ENCODE measurements at places on chromosomes 7 and 10.

DNA sequence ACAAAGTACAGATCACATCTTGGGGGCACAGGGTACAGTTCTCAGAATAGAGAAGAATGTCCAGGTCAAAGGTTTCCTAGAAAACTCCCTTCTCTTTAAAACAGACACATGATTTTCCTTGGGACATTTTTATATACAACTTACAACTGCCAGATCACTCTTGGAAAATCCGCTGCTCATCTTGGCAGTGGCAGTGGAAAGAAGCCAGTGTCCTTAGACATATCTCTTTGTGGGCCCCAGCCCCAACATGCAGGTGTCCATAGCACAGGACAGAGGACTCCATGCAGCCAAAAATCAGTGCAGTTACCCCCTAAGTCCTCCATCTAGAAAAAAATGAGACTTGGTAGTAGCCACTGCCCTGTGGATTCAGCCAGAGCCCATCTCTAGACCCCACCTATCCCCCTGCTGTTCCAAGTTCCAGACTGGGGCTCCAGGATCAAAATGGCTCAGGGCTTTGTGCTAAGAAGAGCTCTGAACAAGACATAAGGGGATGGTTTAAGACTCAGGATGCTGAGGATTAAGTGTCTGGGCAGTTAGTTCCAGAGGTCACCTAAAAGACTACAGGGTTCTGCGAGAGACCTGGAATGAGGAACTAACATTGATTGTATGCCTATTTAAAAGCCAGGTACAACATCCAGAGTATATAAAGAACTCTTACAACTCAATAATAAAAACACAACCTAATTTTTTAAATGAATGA lies 34.4 kb downstream of the HIPK2 start:
- DNase-seq = no peak

GRCh38 chr10:59626523-59626869 lies 83.2 kb downstream of the SLC16A9 start:
- DNase-seq = no peak

GRCh38 chr10:31242902-31243301 lies 76.1 kb upstream of the ZEB1 start:
- DNase-seq = no peak

GRCh38 chr10:130378556-130379400 lies 242.6 kb downstream of the GLRX3 start:
- no peak for DNase-seq

DNA sequence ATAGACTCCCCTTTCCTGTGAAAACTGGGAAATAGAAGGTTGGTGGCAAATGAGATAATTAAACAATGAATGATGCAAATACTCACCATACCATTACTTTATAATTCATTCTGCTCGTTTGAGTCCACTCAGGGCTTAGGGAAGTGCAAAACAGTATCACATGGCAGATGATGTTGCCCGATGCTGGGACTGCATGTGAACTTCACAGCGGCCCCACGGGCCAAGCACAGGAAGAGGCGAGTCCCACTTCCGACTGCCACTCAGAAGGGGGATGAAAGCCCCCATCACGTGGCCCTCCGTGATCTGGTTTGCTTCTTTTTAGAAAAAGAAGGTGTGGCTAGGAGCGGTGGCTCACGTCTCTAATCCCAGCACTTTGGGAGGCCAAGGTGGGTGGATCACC lies 71.5 kb downstream of the PRPF18 start:
- DNase-seq = no peak

DNA sequence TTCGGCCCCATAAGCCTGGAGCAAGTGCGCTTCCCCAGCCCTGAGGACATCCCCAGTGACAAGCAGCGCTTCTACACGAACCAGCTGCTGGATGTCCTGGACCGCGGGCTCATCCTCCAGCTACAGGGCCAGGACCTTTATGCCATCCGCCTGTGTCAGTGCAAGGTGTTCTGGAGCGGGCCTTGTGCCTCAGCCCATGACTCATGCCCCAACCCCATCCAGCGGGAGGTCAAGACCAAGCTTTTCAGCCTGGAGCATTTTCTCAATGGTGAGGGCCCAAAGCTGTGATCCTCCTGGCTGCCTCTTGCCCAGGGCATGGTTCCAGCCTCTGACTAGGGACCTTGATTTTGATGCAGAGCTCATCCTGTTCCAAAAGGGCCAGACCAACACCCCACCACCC lies 10.1 kb downstream of the IRF5 start:
- no peak for DNase-seq

DNA sequence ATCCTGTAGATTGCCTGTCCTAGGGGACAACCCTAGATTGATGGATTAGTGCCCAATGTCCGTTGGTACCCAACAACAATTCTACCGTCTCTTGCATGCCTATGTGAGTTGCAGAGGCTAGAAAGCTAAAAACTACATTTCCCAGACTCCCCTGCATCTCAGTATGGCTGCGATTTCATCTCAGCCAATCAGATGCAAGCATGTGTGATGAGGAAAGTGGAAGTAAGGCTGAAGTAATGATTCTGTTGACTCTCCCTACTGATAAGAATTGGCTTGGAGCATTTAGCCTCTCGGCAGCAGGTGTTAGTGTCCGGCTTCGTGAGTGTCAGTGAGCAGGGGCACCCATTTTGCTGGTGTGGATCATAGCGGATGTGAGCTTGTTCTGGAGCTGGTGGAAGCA lies 171.9 kb downstream of the FGFR2 start:
- DNase-seq = no peak

Data from tibial nerve (tissue), 4 donors.